ENCODE measurements at places on chromosomes 1 and 21. TPM values are rescaled to one million over a fixed set of nuclear protein-coding genes. Genes with fewer than 3 reads are reported as not detected.

RGL1 gene
- 21.6 TPM for polyA plus RNA-seq

SLC45A3 gene
- 7.8 TPM for polyA plus RNA-seq

RORC gene
- polyA plus RNA-seq, result not detected

WNT4 gene
- polyA plus RNA-seq, result 0.36 TPM

PLEKHN1 gene
- 0.60 TPM for polyA plus RNA-seq

STIL gene
- 2.3 TPM for polyA plus RNA-seq

TNFAIP8L2 gene
- polyA plus RNA-seq, result 0.39 TPM

KLHL17 gene
- polyA plus RNA-seq, result 40.6 TPM

UTS2 gene
- not detected for polyA plus RNA-seq

ENAH gene
- 46.4 TPM for polyA plus RNA-seq

Measured in cardiac muscle cell (in vitro differentiated cells and primary cell).